Ammon's horn (tissue), 1 donor: ENCODE measurements at places on chromosomes 6 and 20.

GRCh38 chr6:115060581-115060980 is 717.8 kb upstream of the HS3ST5 start:
- no peak for DNase-seq

DNA sequence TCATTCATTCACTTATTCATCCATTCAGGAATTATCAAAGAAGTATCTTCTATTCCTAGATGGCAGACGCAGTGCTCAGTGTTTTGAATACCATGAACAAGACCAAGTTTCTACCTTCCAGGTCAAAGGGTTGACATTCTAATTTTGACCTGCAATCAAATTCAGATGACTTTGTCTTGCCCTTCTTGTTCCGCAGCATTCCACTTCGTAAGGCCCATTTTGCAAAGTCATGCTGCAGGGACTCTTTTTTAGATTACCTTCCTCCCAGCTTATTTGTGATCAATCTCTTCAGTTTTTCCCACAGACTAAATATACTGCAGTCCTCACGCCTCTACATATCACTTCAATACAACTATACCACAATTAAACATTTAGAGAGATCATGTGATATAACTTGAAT is 7.1 kb upstream of the TAAR1 start:
- no peak for DNase-seq

DNA sequence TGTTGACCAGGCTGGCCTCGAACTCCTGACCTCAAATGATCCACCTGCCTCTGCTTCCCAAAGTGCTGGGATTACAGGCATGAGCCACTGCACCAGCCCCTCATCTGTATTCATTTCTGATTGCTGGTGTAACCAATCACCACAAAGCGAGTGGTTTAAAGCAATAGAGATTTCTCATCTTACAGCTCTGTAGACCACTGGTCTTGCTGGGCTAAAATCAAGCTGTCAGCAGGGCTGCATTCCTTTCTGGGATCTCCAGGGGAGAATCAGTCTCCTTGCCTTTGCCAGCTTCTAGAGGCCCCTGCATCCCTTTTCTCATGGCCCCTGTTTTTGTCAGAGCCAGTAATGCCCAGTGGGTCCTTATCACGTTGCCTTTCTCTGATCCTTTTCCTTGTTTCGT is 49.9 kb upstream of the PMEPA1 start:
- DNase-seq, result no peak

DNA sequence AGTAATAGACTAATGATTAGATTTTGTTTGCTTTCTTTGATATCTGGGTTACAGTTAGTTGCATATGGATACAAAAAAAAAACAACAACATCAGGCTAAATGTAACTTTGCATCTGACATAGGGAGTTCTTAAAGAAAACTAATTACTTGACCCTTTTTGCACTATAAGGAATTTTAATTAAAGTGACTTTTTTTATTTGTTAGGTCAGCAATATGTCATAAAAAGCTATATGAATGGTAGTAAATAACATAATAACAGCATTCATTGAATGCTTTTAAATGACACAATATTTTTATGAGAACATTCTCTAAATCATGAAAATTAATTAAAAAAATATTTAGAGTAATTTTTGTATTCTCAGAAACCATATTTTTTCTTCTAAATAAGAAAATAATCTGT is 183.6 kb downstream of the GRIK2 start:
- no peak for DNase-seq

GRCh38 chr6:45922728-45923351 is 92.8 kb downstream of the CLIC5 start:
- DNase-seq, result peak; percentile 88

DNA sequence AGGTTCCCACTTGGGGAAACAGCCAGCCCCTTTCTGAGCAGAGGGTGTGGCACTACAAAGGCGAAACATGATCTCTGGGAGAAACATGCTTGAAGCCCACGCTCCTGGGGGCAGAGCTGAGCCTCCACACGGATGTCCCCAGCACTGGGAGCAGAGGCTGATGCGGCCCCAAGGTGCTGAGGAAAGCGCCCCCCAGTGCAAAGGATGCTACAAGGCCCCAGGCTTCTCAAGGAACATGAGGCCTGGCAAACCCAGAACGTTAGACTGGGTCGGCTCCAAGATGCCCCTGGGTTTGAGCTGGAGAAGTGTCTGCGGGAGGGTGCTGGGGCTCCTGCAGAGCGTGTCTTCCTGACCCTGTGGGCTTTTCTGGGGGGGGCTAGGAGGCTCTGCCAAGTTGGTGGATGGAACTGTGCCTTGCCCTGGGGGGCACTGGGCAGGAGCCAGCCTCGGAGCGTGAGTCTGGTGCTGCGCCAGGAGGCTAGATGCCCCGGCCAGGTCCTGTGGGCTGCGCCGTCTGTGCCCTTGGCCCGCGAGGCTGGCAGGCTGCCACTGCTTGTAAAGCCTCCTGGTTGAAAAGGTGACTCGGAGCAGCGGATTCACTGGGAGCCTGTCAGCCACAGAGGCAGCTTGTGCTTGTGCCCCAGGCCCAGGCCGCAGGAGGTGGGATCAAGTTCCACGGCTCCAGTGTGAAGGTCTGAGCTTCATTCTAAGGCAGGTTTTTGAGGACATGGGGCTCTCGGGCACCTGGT is 8.1 kb downstream of the SYNJ2 start:
- DNase-seq, result peak; percentile 52

GRCh38 chr6:80886475-80886874 is 780.0 kb downstream of the BCKDHB start:
- DNase-seq, result no peak
